NCI-H1048 (cell line): ENCODE measurements at places on chromosomes 3 and 15.

DNA sequence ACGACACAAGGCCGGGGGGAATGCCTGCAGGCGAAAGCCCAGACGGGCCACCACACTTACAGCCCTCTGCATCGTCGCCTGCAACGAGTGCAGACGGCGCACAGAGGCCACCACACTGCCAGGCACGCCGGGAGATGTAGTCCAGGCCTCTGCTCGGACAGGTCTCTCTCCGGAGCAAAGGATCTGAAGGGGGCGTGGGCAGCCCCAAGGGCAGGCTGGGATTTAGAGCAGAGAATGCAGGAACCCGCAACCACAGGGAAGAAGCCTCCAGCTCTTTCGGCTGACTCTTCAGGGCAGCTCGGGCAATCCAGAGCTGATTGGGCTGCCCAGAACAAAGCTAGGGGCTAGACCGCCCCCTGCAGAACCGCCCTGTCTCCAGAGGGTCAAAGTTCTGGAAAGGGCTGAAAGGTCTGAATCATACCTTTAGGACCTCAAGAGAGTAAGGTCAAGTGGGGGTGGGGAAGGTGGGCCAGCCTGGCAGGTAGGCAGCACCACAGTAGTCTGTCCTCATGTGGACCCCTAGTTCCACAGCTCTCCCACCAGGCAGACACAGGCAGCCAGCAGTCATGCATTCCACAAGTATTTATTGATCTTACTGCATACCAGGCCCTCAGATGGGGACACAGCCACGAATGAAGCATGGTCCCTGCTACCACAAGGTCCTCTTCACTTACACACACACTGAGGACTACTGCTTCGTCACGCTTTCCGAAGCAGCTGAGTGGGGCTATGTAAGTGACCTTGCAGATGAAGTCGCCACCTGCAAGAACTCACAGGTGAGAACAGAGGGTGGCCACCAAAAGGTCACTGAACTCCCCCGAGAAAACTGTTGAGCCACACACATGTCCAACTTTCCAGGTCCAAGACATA, at the start of gene AMT:
TSS of gene AMT (minus strand) at position 95 of the 870 bp plus-strand sequence. CDS start at position 72, 23 bp downstream.
- no peak for DNase-seq

DNA sequence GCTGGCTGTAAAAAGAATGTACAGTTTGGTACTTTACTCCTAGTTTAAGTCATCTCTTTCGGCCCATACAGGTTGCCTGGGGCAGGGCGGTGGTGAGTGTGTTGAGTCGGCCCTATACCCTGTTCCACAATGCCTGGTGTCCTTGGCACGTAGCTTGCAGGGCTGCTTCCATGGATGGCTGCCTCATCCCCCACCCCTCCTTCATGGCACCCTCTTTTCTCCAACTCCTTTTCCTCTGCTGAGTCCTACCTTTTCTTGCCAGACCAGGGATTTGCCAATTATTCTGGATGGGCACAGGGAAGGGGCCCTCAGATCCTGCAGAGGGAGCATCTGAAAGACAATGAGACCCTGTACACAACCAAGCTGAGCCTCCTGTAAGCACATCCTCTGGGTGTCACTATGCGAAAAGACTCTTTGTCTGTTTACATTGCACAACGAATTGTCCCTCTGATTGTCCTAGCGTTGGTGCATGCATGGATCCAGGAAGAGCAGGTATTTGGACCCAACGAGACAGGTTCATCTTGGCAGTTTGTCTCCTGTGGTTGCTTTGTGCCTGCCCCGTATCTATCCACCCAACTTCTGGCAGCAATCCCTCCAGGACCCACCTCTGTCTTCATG, 73.6 kb upstream of the CGNL1 start:
- DNase-seq: no peak

GRCh38 chr3:166104938-166105337, 267.7 kb upstream of the BCHE start:
- no peak for DNase-seq

- DNase-seq: no peak
These were observed 438.8 kb downstream of the FOXP1 start for GRCh38 chr3:71144525-71145253.

GRCh38 chr3:144332868-144333267, 361.2 kb downstream of the DIPK2A start:
- no peak for DNase-seq

- DNase-seq: no peak
These were observed 556.6 kb downstream of the FOXP1 start for GRCh38 chr3:71026634-71027578.

- no peak for DNase-seq
These were observed 318.4 kb downstream of the LPP start for GRCh38 chr3:188472336-188472735.

DNA sequence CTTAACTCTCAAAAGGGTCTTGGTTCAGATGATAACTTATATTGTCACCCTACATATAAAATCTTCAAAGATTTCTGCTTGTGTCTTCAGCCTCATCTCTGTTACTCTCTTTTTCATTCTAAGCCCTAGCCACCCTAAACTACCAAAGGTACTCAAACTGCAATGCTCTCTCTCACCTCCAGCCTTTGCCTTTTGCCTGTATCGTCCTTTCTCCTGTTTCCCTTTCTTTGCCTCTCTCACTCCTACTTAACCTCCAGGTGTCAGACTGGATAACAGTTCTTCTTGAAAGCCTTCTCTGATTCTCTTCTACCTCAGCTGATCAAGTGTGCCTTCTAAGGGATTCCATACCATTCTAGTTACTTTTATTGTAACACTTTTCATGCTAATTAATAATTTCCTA, 149.8 kb downstream of the SERPINI1 start:
- DNase-seq: no peak

- no peak for DNase-seq
These were observed 70.7 kb upstream of the EOMES start for GRCh38 chr3:27792869-27793268.

DNA sequence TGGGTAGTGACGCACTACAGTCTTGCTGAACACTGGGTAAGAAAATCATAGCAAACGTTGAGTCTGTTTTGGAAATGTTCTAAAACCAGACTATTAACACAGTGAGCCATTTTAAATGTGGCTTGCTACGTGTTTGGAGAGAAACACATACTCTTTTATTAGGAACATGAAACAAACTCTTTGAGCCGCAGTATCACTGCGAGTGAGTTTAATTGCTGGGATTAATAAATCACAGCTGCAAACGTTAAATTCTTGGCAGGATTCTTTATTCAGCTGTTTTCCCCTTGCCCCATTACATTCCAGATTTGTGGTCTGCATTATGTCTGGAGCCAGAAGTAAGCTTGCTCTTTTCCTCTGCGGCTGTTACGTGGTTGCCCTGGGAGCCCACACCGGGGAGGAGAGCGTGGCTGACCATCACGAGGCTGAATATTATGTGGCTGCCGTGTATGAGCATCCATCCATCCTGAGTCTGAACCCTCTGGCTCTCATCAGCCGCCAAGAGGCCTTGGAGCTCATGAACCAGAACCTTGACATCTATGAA, 33.6 kb downstream of the BTD start:
- DNase-seq: no peak

DNA sequence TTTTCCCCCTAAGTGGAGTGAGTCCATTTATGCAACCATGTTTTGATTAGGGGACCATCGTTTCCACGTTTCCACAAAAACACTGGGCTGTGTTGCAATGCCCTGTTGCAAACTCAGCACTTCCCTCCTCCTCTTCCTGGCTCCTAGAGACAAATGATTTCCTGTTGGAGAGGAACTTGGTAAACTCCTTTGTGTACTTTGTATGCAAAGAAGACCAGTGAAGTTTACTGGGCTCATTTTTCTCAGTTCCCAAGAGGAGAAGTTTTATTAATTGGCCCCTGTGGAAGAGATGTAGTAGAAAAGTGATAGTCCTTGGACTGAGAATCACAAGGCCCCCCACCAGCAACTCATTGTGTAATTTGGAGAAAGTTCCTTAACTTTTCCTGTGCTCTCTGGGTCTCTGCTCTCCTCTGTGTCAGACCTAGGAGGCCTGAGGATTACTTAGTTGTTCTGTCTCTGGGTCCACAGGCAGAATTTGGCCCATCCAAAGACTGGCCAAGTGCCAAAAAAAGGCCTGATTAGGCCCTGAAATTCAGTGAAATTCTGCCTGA, 95.0 kb downstream of the ATG7 start:
- no peak for DNase-seq

- DNase-seq: no peak
These were observed at the start of gene PCSK6 for GRCh38 chr15:101489599-101490407. Gene PCSK6 (minus strand): TSS chr15:101489707. CDS start chr15:101489670, 37 bp downstream.

GRCh38 chr15:77144492-77145070, 73.7 kb upstream of the TSPAN3 start:
- DNase-seq: no peak

- DNase-seq: no peak
These were observed 64.5 kb upstream of the CADPS start for GRCh38 chr3:62939707-62940106.

GRCh38 chr15:82832601-82833361, 23.4 kb downstream of the WHAMM start:
- DNase-seq: no peak

- no peak for DNase-seq
These were observed 1034.4 kb downstream of the TUSC7 start for GRCh38 chr3:117743993-117744392.

DNA sequence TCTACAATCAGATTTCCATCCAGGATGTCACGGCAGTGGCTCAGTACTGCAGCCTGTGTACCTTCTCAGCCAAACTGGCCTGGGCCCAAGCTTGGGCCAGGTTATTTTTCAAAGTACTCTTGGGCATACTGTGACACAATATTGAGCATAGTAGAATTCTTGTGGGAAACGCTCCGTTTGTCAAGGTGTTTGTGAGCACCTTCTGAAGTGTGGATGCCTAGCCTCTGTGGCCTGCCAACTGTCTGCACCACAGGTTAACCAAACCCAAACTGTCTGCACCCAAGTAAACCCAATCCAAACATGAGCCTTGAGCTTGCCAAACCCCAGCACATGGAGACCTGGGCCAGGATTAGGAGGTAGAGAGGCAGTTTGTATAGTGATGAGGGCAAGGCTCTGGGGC, 25.4 kb downstream of the CTDSPL start:
- DNase-seq: no peak

DNA sequence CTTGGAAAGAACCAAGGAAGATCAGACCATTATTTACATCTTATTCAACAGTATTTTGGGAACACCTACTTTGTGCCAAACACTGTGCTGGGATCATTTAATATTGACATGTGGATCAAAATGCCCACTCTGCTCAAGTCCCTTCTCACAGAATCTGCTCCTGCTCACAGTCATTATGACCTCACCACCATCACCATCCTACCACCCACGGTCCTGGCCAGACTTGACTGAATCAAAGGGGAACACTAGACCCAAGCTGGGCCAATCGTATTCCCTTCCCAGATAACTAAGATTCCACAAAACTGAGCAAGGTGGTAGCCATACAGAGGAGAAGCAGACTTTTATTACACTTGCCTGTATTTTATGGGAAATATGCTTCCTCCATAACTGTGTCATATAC, 3.4 kb upstream of the CEP152 start:
- no peak for DNase-seq

DNA sequence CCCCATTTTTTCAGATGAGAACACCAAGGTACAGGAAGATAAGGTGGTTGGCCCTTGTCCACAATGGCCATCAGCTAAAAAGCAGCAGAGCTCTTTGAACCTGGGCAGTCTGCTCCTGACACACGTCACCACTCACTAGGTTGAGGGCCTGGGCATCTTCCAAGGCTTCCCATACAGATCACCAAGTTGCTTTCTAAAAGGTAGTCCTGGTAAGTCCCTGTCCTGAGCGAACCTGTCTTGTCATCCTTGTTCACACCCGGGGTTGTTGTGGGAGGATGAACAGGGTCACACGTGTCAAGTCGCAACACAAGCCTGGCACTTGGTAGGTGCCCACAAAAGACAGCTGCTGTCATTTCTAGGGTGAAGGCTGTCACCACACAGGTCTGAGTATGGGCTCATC, 260.4 kb downstream of the EPHB1 start:
- DNase-seq: no peak

DNA sequence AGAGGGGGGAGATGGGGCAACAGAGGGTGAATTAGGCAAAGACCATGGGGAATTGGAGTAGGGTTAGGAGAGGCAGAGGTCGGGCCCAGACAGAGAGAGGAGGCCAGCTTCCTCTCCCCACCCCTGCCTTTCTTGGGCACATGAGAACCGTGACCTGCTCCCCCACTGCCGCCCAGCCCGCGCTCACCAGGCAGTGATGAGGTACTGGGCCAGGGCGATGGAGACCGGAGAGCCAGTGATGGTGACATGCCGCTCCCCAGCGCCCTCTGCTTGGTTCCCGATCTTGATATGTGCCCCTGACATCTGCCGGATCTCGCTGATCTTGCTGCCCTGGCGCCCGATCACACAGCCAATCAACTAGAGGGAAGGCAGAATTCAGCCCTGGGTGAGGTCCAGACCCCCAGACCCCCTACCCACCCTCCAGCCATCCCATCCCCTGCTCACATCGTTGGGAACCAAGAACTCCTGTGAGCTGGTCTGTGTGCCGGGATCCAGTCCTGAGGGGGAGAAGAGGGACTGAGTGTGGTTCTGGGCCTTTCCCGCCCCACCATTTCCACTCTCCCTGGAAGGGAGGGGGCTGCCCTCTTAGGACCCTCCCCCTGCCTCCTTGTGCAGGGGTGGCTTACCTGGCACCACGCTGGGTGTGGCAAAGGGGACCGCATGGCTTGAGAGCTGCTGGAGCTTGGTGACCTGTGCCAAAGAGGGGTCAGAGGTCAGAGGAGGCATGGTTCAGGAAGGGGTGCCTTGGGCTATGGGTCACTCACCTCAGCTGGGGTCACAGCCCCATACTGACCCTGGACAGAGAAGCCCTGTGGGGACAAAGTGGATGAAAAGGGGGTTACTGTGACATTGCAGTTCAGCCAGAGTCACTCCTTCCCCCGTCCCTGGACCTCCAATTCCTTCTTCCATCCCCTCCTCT, 3.7 kb downstream of the GPR62 start:
- DNase-seq: no peak

- no peak for DNase-seq
These were observed 52.9 kb downstream of the TUBGCP4 start for GRCh38 chr15:43423793-43424192.

- no peak for DNase-seq
These were observed 80.2 kb downstream of the LPP start for GRCh38 chr3:188234132-188234531.
